ENCODE measurements at places on chromosomes 1 and 21.

- DNase-seq = no peak
Observed at GRCh38 chr1:191561276-191561675, 597.0 kb upstream of the RGS18 start.

DNA sequence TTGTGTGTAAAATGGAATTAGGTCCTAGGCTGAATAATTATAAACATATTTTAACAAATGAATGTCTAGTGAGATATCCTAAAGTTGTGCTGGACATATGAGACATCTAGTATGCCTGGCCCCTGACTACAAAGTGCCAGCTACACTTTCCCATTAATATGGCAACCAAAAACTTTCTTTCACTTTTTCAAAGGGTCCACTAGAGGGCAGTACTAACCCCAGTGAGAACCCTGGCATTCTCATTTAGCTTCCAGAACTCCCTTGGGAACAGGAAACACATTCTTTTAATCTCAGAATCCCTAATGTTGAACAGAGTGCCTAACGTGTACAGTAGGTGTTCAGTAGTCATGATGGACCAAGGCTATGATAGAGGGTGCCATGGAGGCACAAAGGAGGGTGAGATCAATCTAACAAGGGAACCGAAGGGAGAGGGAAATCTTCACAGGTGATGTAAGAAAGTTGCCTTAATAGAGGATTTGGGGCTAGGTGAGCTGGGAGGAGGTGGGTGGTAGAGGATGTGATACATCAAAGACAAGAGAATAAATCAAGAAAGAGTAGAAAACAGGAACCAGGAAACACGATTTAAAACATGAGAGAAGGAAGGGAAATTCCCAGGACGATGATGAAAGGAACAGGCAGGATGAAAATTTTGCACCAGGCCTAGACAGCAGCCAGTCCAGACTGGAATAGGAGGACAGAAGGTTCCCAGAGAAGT, 41.6 kb downstream of the NSL1 start:
- peak; percentile 46 for DNase-seq

- DNase-seq = peak; percentile 21
Observed at GRCh38 chr1:7493711-7494454, 277.2 kb upstream of the VAMP3 start.

DNA sequence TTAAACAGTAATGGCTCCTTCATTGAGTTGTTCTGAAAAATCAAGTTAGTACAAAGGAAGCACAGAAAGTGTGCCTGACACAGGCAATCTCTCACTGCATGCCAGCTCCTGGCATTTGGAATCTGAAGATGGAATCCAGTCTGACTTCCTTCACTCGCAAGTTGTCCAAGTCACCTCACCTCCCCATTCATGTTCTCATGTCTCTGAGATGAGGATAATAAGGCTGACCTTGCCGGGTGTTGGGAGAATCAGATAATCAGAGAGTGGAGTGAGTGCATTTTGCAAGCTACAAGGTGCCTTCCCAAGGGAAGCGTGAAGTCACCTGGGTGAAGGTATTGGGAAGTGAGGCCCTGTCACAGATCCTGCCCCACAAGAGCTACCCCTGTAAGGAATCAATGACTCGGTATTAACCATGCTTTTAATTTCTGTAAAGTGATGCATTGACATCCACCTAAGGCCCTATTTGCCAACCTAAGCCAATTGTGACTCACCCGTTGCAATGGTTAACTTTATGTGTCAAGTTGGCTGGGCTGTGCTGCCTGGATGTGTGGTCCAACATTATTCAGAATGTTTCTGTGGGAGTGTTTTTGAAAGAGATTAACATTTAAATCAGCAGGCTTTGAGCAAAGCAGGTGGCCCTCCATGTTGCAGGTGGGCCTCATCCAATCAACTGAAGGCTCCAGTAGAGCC, 62.5 kb upstream of the TARBP1 start:
- DNase-seq = no peak

DNA sequence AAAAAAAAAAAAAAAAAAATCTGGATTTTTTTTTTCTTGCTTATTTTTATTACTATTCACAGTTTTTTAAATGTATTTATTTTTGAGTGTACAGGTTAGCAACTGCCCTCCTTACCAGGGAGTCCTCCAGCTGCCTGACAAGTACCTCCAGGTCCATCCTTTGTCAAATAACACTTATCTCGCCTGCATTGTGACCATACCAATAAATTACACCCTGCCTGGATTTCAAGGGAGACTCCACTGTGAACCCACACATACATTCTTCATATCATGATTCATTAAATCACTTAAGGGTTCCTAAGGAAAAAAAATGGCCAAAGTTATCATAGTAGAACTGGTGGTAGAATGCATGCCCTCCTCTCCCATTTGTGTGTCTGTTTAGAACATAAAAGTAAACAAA, 38.4 kb downstream of the EEIG2 start:
- no peak for DNase-seq

GRCh38 chr1:21313886-21314721, 23.8 kb upstream of the ECE1 start:
- DNase-seq = no peak

DNA sequence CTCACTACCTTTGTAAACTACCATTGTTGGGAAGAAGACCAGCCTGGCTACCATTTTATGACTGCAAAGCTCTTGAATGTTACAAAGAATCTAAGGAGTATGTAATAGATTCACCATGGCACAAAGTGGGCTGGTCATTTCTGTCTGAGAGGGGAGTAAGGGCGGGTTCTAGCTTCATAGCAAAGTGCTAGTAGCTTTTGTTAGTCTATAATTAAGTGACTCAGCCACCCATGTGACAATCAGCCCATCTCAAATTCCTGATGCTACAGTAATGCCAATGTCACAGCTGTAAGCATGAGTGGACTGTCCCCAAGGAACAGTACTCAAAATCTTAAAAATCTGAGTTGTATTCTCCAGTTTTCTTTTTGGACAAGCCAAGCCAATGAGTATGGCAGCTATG, 15.4 kb upstream of the OTUD3 start:
- no peak for DNase-seq

- no peak for DNase-seq
Observed at GRCh38 chr1:156766298-156767100, 836 bp upstream of the PRCC start.

DNA sequence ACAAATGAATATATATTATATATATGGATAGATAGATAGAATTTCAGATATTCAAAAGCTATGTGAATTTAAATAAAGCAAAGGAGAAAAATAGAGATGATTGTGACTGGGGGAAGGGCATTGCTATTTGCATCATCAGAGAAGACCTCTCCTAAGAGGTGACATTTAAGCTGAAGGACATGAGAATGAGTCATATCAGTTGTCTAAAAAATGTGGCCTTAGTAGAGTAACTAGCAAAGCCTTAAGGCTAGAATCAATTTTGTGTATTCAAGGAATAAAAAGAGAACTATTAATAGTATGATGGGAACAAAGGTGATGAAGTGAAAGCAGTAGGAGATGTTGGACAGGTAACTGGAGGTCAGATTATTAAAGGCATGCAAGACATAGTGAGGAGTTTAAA, 34.8 kb upstream of the SLC35F3 start:
- DNase-seq = no peak

DNA sequence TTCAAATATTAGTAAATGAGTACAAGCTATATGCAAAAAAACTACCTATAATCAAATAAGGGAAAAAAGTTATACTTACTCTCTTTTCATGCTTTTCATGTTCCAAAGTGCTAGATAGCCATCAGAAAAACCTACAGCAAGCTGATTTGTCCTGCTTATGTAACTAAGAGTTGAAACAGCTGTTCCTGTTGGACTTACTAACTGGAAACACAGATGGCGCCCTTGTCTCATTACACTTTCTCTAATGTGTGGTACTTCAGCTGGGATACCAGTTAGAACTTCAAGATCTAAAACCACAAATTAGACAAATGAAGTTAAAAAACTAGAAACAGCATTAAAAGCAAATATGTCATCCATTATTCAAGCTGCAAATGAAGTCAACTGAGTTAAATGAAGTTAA, 24.3 kb downstream of the AHCTF1 start:
- DNase-seq = no peak

DNA sequence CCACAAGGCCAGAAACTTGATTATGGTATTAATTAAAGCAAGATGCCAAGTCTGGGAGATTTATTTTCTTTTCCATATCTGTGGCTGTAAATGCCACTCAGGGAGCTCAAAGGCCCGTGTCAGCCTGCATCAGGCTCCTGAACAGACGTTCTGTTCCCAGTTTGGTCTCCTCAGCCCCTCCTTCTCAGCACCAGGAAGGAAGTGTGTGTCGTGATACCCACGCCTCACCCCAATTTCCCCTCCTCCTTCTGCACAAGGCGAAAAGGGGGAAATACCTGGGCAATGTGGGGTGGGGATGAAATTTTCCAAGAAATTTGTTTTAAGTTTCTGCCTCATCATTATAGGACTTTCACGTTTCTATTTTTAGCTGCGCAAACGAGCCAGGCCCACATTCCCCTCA, 112.0 kb downstream of the SYF2 start:
- DNase-seq = no peak

GRCh38 chr1:167694691-167695090, 27.1 kb upstream of the MPZL1 start:
- DNase-seq = no peak

DNA sequence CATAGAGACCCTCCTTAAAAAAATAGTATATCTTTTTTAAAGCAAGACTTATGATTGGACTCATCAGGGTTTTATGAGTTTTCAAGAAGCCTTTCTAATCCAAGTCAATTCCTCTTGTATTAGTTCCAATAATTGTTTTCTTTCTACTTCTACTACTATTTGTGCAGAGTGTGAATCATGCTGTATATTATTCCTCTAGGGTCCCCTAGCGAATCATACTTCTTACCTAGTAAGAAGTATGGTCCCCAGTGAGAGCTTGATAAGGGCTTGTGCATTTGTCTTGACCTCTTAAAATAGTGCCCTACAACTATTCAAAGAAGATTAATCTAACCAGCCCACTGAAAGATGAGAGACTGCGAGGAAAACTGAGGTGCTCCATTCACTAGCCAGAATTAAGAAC, 715.7 kb upstream of the ZP4 start:
- DNase-seq = no peak

DNA sequence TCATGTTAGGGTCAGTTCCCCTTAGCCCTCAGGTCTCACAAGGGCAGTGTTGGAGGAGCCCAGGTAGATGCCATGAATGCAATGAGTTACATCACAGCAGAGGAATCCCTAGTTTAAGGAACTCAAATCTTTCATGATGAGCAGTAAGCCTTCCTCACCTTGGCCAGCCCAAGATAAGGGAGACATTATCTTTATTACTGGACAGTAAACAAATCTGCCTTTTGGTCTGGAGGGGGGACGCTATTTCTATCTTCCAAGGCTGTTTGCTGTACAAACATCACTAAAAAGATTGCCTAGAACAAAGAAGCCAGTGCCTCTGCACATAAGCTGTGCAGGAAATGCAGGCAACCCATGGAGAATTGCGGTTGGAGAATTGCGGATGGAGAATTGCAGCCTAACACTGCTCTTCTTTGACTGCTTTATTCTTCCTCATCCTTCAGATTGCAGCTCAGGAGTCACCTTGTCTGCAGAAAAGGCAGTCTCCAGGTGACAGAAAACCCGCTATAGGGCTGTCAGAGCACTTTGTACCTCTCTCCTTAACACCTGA, 2.3 kb upstream of the CHI3L1 start:
- no peak for DNase-seq

DNA sequence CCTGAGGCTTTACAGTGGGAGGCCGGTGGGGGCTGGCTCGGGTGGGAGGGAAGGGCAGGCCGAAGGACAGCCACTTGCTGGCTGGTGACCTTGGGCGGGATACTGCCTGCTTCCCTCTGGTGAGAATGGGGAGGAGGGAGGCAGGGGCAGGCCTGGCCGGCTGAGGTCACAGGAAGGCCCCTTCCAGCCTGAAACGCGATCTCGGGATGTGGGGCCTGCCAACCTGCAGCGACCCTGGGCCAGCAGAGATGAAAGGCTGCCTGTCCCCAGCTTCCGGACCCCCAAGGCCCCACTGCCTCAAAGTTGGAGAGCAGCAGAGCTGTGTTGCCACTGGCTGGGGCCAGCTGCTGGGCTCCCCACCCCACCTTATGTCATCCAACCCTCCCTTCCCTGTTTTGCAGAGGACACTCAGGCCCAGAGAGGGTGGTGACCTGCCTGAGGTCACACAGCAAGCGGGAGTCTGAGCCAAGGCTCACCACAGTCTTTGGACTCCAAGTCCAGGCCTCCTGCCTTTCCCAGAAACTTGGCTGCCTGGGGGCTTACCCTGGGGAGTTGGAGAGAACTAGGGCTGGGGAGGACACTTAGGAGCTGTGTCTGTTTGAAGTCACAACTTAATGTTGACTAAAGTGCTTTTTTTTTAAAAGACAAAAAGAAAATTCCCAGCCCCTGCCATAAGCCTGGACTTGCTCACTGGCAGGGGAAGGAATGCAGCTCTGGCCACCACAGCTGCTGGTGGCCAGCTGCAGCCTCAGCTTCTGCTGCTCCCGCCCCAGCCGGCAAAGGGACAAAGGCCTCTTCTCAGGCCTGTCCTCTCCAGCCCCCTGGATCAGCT, 14.8 kb upstream of the WASF2 start:
- DNase-seq = no peak

DNA sequence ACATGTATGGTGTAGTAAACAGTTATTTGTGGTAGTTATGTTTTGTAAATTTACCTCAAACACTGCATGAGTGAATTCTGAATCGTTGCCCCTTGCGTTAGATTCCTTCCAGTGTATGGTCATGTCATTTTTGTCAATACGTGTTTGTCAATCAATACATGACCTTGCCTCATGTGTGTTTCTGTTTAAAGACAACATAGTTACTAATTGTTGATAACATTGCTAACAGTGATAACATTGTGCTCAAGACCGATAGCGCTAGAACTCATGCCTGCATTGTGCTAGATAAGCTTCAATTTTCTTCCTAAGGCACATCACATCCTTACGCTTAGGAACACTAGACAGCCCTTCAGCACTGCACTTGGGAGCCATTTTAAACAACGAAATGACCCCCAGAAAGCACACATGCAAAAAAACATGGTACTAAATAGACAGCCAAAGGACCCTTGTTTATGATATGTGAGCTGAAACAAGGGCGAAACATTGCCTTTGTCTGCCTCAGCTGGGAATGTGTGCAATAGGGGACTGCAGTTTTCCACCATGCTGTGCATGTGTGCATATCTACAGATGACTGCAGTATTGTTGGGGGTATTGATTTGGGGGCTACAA, 37.3 kb downstream of the MRPS6 start:
- no peak for DNase-seq

DNA sequence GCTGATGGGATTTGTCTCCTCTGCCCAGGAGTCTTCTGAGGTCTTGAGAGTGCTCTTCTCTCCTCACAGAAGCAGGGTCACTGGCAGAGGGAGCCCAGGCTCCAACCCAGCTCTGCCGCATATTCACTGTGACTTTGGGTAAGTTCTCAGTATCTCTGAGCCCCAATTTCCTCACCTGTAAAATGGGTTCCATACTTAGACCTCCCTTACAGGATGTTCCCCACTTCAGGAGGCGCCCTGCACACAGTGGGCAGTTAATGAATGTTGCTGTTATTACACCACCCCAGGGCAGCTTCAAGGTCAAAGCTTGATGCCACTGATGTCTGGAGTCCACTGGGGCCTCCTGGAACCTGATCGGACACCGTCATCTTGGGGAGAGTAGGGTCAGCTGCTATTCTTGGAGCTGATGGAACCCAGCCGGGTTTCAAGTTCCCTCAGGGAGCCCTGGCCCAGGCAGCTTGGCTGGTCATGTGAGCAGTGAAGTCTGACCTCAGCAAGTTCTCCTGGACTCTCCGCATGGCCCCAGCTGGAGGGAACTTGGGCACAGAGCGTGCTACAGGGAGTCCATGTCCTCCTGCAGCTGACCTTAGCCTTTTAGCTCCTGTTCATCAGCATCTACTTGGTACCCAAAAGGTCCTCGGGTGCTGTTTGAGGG, 21.8 kb downstream of the COA7 start:
- DNase-seq = no peak
